ENCODE measurements at places on chromosomes 1 and 21.

- DNase-seq: peak; percentile 88
These were observed 9.2 kb upstream of the TTC22 start for GRCh38 chr1:54810153-54810942.

- DNase-seq: no peak
These were observed 3.5 kb downstream of the CD48 start for GRCh38 chr1:160708118-160708517.

DNA sequence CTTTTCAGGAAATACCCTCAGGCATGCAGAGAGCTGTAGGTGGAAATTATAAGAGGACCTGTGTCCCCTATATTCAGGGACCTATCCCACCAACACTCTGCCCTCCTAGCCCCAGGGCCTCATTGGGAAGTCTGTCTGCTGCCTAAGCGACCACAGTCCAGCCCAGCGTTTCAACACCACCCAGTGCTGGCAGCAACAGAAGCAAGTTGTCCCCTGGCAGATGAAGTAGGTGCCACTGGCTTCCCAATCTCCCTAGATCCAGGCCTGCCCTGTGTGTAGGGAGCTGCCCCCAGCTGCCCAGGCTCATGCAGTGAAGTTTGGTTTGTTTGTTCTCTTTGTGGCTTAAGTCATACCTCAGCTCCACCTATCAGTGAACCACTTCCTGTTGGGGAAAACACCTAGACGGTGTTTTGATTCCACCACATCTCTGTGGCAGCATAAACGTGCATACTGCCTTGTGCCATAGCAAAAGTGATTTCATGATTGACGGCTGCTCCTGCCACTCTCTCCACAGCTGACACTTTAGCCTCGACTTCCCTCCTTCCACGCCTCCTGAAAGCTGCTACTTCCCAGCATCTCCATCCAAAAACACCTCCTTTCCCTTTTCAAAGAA lies 8.1 kb upstream of the LEFTY1 start:
- peak; percentile 79 for DNase-seq

DNA sequence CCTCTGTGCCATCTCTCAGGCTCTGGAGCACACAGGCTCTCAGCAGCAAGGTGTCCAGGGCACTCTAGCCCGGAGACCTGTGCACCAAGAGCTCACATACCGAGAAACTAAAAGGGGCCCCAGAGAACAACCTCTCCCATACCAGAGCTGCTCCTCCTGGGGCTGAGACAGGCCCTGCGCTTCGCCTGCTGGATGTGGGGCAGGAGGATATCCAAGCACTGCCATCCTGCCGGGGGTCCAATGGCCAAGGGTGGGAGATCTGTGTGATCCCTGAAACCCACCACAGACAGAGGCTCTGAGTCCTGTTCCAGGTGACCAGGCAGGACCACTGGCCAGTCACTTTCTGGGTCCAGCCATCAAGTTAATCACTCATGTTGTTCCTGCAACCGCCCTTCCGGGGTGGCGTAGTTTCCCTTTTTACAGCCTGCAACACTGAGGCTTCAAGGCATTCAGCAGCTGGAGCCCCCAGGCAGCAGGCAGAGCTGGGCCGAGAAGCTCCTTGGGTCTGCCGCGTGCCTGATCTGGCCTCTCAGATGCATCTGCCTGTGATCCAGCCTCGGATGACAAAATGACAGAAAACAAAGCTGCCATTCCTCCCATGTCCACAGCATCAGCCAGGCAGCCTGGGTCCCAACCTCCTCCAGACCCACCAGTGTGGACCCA lies 36.7 kb upstream of the ACTRT2 start:
- peak; percentile 2 for DNase-seq

- DNase-seq: peak; percentile 96
These were observed 1.2 kb downstream of the FAM167B start for GRCh38 chr1:32247983-32248889.

DNA sequence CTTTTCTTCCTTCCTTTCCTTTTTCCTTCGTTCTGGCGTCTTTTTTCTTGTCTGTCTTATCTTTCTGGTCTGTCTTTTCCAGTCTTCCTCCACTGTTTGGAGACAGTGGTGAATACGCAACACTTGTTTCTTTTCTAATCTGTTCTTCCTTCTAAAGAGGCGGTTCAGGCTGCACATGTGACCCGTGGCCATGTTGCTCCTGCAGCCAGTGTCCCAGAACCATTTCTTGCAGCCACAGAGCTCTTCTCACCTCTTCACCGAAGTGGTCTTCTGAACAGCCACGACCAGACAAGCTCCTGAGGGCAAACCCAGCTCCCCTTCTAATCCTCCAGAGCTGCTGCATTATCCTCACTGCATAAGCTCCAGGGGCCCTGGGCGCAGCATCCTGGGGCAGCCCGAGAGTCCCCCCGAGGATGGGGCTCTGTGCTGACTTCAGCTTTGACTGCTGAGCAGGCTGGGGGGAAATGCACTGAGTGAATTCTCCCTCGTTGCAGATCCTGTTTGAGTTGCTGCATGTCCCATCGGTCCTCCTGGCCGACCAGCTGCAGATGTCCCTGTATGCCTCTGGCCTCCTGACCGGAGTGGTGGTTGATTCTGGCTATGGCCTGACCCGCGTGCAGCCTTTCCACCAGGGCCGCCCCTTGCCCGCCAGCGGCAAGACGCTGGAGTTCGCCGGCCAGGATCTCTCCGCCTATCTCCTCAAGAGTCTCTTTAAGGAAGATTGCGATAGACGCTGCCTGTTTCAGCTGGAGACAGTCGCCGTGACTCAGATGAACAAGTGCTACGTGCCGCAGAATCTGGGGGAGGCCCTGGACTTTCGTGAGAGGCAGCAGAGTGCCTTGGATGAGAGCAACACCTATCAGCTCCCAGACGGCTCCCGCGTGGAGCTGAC lies 70.4 kb downstream of the ACTL8 start:
- no peak for DNase-seq

DNA sequence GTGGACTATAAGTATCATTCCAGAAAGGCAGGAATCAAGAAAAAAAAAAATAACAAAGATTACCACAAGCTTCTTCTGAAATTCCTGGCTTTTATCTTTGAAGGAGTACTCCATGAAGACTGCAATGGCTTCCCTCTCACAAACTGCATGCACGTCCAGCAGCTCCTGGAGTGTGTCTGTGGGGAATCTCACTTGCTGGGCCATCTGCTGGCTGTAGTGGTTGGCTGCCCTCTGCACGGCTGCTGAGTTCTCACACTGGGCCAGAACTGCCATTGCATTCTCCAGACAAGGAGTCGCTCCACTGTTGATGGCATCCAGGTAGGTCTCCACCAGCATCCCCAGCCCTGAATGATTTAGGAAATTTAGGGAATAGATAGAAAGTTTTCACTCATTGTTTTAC lies 23.3 kb upstream of the GBP2 start:
- DNase-seq: no peak

- no peak for DNase-seq
These were observed 35.5 kb downstream of the TRIM11 start for GRCh38 chr1:228370941-228371740.

- no peak for DNase-seq
These were observed 652 bp downstream of the SNAPIN start for GRCh38 chr1:153659175-153659534.

- no peak for DNase-seq
These were observed 85.7 kb upstream of the COL11A1 start for GRCh38 chr1:103194060-103194459.

- DNase-seq: no peak
These were observed 59.5 kb upstream of the ENAH start for GRCh38 chr1:225712391-225712790.

GRCh38 chr21:29540289-29540688 lies 241.6 kb downstream of the BACH1 start:
- DNase-seq: no peak

GRCh38 chr1:240598216-240599001 lies 13.5 kb downstream of the GREM2 start:
- DNase-seq: no peak

DNA sequence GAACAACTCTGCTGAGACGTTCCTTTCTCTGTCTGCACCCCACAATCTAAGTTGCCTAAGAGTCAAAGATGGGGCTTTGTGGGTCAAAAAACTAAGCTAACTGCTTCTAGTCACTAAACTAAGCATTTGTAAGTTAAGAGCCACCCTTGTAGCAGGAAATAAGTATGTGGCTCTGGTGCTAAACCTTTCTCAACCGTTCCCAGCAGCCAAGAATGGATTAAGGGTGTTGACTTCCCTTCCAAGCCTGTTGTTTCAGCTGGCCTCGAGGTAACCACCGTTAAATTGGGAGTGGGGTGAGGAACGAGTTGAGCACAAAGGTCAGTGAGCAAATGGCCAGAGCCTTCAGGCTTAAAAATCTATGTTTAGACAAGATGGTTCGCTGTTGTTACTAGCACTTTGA lies 169.1 kb downstream of the TRIM33 start:
- no peak for DNase-seq

GRCh38 chr1:218025454-218025853 lies 259.6 kb upstream of the RRP15 start:
- no peak for DNase-seq

GRCh38 chr1:233614743-233615521 lies 1.0 kb downstream of the KCNK1 start:
- DNase-seq: peak; percentile 62

DNA sequence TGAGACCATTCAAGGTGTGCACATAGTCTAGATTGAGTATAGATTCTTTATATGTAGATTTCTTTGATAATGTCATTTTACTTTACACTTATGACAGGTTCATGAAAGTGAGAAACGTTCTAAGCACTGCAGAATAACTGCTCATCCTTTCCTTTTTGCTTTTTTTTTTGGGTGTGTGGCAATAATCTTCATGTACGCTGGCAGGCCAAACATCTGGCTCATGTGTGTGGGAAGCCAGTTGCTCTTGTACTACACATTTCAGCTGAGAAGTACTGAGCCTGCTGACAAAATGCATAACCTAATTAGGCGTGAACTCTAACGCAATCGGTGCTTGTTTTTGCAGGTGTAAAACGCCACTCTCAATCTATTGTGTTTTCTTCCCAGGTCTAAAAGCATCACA lies 350.8 kb upstream of the KAZN start:
- no peak for DNase-seq

All from mucosa of descending colon (tissue), 3 donors.